ENCODE measurements at places on chromosomes 12 and 14.

DNA sequence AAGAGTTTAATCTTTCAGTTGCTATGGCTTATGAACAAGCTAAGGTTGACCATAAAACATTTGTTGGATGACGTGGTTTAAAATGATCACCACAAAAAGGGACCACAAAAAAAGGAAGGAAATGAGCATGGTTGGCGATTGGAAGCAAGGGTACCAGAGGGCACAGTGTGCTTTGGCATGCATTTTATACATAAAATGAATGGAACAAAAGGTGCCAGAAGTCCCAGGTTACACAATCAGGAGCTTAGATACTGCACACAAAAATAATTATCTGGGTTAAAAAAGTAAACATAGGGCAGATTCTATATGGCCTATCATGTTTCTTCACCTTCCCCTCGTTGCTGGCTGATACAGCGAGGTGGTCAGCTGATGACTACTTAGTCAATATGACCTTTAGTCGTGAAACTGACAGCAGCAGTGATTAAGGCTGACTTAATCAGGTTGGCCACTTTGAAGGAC, 50.7 kb downstream of the ZC3H14 start:
- DNase-seq, result no peak

DNA sequence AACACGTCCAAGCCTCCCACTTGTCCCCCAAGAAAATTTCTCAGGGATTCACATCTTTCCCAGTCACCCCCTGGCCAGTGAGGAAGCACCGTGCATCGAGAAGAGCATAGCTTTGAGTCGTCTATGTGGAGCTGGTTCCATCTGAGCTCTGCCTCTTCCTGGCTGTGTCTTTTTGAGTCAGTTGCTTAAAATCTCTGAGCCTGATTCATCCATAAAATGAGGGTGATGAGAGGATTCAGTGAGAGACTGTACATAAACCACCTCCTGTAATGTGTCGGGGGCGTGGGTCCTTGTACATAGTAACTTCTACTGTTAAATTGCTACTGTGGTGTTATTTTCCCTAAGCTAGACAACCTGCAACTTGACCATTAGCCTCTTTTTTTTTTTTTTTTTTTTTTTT, 13.8 kb downstream of the CD9 start:
- no peak for DNase-seq

DNA sequence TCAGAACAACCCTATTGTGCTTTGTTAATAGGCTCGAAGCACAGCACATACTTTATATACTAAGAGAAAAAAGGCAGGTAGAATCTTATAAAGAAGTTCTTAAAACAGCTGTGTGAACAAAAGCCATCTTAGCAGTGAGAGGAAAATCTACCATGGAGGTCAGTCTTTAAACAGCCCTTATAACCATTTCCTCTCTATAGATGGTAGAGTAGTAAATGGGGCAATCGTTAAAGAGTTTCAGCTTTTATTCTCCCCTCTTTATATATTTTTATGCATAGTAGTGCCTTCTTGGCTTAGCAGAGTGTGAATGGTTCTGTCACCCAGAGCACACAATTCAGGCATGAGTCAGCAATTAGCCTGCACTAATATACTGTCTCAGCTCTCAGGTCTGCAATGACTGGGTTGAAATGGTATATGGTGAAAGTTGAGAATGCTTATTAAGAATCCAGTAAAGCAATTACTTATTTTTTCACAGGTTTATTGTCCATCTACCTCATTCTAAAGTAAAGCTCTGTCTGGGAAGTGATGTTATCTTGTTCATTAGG, 305.0 kb downstream of the NELL2 start:
- no peak for DNase-seq

DNA sequence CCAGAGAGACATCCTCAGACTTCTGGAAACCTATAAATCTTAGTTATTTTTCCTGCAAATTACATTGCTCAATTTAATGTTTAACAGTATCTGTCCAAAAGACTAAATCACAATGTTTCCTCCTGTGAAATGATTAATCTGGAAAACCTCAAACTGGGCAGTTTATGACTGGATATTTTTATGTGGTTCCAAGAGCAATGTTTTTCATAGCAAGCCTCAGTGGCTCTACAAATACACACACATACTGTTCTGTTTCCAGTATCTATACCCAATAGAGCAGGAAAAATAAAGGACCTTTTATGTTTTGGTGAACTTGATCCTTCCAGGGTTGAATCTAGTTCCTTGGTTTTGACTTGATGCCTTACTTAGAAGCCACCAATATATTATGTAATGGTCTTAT, 9.2 kb downstream of the NID2 start:
- no peak for DNase-seq

DNA sequence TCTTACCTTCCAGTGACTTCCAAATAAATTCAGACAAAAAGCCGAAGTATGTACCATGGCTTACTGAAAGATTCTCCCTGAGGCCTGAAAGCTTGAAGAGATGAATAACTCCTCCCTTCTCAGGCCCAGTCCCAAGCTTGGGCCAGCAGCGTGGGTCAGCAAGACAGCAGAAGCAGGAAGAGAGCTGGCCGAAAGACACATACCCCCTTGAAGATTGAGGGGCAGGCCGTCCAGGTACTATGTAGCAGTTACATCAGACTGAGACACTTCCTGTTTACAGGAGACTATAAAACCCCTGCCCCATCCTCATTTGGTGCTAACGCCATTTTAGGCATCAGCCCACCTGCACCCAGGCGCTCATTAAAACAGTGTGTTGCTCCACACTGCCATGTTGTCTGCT, 15.0 kb downstream of the NDUFA12 start:
- no peak for DNase-seq

- DNase-seq, result no peak
Observed at GRCh38 chr14:91614187-91614586, 104.1 kb upstream of the PPP4R3A start.

DNA sequence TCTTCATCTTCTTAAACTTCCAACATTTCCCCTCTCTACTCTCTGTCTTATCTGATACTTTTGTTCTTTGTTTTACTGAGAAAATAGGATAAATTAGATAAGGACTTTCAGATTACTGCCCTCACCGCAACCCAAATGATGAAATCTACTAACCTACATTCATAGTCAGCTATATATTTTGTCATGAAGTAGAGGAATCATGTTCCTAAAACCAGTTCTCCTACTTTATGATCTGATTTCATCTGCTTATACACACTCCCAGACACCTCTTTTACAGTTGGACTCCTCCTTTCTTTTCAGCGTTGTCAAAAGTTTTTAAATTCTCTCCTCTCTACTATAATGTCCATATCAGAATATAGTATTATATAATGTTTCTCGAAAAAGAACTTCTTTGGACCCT, 29.7 kb downstream of the MGAT4C start:
- no peak for DNase-seq

GRCh38 chr12:123943816-123944215, 28.8 kb downstream of the CCDC92 start:
- no peak for DNase-seq

DNA sequence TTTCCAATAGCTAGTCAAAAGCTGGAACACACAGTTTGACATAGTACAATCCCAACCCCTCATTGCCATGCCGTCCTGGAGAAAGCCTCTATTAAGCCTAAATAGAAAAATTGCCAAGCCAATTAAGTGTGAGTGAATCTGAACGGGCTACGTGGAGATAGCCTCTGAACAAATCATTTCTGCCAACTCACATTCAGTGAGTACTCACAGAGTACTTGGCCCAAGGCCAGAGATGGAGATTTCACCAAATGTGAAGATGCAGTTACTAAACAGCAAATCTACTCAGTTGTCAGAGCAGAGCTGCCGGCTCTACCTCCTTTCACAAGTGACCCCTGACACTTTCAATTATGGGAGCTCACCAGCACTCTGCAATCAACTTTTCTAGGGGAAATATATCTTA, 350.0 kb downstream of the GALC start:
- no peak for DNase-seq

DNA sequence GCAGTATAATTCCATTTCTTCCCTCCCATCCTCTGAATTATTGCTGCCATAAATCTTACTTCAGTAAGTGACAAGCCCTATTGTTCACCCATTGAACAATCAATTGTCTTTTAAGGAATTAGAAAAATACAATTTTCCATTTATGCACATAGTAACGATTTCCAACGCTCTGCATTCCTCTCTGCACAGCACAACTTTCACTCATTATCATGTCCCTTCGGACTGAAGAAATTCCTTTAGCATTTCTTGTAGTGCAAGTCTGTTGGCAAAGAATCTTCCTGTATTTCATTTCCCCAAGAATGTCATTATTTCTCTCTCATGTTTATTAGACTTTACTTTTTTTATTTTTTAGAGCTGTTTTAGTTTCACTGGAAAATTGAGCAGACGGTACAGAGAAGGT, 252.1 kb upstream of the RTL1 start:
- DNase-seq, result no peak

DNA sequence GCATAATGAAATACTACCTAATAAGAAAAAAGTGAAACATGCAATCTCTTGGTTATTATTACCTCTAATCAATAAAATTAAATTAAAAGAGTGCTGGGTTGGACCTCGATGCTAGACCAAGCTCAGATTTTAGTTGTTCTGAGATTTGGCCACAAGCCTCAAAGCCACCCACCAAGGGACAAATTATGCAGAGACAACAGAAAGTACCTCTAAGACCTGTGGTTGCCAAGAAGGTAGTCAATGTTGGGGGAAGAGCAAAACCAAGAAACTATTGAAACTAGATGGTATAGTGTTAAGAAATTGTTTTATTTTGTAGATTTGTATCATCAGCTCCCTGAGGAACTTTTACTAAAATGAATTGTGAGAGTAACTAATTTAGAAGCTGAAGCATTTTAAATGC, 43.8 kb upstream of the ARID2 start:
- DNase-seq, result no peak

- no peak for DNase-seq
Observed at GRCh38 chr14:90759370-90760077, 56.7 kb downstream of the TTC7B start.

DNA sequence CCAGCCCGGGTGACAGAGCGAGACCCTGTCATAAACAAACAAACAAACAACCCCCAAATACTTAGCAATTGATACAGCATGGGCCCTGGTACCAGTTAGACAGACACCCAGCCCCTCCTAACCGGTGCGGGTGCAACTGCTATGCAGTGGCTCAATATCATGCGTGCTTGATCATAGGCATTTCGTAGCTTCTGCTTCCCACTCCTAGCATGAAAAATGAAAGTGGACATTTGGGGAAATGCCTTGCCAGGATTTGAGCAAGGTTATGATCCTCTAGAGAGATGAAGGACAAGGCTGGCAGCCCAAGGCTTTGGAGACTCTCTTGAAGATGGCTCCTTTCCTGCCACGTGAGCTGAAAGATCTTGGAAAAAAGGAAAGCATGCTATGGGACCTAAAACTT, 13.7 kb downstream of the FGF6 start:
- no peak for DNase-seq

DNA sequence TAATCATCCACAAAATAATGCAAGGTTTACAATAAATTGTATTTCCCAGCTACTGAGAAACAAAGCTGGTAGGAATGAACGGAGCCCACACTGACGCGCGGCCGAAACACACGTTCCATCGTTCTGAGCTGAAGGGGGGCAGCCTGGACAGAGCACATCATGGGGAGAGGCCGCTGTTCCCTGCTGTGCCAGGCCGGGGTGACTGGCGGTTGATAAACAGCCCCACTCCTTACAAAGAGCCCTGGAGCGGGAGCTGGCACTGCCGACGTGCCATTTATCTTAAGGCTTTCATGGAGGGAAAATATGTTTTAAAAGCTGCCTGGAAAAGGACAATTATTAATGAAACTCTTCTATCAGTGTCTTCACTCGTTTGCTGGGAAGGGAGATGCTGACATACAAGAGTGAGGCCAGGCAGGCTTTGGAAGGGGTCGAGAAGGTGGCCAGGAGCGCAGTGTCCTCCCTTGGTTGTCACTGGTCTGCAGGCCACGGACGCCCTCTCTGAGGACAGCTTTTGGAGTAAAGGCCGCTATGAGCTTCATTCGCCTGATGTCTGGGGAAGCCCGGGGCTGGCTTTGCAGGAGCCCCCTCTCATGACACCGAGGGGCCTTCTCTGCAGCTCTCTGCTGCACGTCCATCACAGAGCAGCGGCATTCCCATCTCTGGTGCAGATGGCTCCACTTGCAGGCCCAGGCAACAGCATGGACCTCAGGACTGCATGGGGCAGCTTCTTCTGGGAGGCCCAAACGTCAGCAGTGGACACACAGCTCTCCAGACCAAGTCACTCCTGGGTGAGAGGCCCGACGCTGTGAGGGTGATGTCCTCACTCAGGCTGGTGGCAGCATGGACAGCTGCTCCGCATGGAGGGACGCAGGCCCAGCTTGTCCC, 355.3 kb upstream of the SFSWAP start:
- DNase-seq, result no peak

- DNase-seq, result no peak
Observed at GRCh38 chr12:5567016-5567725, 135.3 kb downstream of the NTF3 start.

DNA sequence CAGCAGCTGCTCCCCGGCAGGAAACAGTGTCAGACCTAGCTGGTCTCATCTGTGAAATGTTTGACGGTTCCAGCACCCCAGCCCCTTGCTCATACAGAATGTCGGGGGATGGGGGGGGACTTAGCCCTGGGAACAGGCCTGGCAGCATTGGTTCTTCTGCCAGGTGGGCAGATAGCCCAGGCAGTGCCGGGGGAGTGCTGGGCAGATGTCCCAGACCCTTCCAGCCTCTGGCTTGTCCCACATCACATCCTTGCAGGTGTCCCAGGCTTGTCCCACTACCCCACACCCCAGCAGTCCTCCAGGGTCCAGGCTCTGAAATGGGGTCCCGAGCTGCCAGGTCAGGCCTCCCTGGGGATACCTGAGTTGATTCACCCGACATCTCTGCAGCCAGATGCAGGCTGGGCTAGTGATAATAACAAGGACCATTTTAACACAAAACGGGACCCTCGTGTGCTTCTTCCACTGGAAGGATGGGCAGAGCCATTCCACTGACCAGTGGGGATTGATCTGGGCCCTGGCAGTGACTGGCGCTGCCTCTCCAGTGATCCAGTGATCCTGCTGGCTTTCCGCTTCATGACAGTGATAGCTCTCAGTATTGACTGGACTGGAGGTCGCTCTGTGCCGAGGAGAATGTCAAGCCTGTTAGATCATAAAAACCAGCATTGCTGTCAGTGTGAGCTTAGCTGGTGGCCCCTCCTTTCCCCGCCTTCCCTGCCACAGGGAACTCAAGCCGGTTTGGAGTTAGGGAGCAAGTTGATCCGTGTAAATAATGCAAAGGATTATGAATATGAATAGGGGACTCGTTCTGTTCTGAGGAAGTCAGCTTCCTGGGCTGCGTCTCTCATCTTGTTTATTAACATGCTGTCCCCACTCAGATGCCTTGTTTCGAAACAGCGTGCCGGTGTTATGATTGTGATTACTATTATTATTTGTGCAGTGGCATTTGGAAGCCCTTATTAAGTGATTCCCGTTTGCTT, 180.6 kb downstream of the AACS start:
- no peak for DNase-seq

- no peak for DNase-seq
Observed at GRCh38 chr14:74083784-74084276, 423 bp downstream of the ALDH6A1 start.

DNA sequence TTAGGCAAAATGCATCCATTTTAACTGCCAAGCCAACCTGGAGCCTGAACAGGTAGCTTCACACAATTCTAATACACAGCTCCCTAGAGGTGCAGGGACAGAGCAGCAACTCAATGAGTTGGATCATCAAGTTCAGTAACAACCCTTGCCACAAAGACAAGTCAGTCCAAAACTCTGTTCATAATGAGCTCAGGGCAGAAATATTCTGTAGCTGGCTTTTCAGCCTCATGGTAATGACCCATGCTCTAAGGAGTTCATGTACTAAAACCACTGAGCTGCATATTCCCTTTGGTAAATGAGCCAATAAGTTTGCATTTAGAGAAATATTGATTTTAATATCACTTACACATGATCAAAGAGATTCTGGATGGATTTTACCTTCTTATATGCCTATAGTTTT, 316.1 kb downstream of the SEC23A start:
- DNase-seq, result no peak

GRCh38 chr12:120497524-120498150, 1.7 kb downstream of the DYNLL1 start:
- DNase-seq, result no peak
